Mammary epithelial cell (primary cell): ENCODE measurements at places on chromosomes 7 and 10. TPM values are rescaled to one million over a fixed set of nuclear protein-coding genes. Genes with fewer than 3 reads are reported as not detected.

The HMX2 gene
- not detected for polyA plus RNA-seq

- DNase-seq, result peak; percentile 93
Observed at GRCh38 chr10:121927841-121928527, at the start of gene ATE1. Gene ATE1 (minus strand): TSS chr10:121928031. CDS start chr10:121927949, 82 bp downstream.

GRCh38 chr7:33887266-33887975, 17.9 kb upstream of the BMPER start:
- DNase-seq, result no peak

GRCh38 chr10:83289373-83289772, 849.9 kb upstream of the GHITM start:
- DNase-seq, result no peak
